ENCODE measurements at places on chromosomes 2 and 18.

- peaks cover 4% of the 10 kb centered on the region for H3K36me3 ChIP-seq
- peaks cover 17% of the 10 kb centered on the region for H3K27me3 ChIP-seq
- peaks cover 22% of the 10 kb centered on the region for H3K4me1 ChIP-seq
- H3K27ac ChIP-seq: no peak overlapping the region
- peak; percentile 33 for DNase-seq
- no peak overlapping the region for H3K4me3 ChIP-seq
Observed at GRCh38 chr2:28507796-28508764, 12.2 kb downstream of the PLB1 start.

DNA sequence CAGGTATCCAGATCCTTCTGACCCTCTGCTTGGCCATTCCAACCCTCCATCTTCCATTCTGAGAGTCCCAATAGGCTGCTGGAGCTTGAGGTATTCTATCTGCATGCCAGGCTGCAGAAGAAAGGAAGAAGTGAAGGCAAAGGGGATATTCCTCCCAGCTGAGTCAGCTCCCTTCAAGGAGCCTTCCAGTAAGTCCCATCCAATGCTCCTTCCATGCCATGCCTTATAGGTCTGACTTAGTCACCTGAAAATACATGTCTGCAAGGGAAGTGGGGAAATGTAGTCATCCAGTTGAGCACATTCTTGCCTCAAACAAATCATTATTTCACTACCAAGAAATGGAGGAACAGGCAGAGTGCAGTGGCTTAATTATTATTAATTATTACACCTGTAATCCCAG is 464.6 kb downstream of the CNTNAP5 start:
- no peaks in the 10 kb centered on the region for H3K36me3 ChIP-seq
- no peaks in the 10 kb centered on the region for H3K4me1 ChIP-seq
- no peak for DNase-seq
- H3K27me3 ChIP-seq: no peaks in the 10 kb centered on the region
- H3K27ac ChIP-seq: no peak overlapping the region
- H3K4me3 ChIP-seq: no peak overlapping the region

DNA sequence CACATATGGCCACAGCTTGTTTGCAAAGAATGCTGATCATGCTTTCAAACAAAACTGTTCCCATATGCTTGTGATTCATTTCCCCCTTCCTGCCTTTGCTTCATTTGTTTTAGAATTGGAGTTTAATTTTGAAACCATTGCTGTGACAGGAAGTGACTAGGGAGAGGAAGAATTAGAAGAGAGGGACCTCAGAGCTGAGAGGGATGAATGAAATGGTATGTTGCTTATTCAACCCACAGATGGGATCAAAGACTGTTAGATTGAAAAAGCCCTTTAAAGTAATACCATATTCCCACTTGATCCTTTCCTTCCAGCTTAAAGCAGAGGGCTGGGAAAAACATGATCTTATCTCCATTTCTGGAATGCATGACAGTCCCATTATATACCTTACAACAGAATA is 106.2 kb upstream of the RNF152 start:
- H3K27me3 ChIP-seq: peaks cover 12% of the 10 kb centered on the region
- no peak overlapping the region for H3K27ac ChIP-seq
- no peak for DNase-seq
- H3K4me1 ChIP-seq: no peaks in the 10 kb centered on the region

- H3K27ac ChIP-seq: no peak overlapping the region
- DNase-seq: no peak
Observed at GRCh38 chr2:21515903-21516302, 392.1 kb downstream of the TDRD15 start.

- peaks cover 35% of the 10 kb centered on the region for H3K27me3 ChIP-seq
- no peaks in the 10 kb centered on the region for H3K4me1 ChIP-seq
- H3K27ac ChIP-seq: no peak overlapping the region
- no peak overlapping the region for H3K4me3 ChIP-seq
Observed at GRCh38 chr2:120656273-120656950, 79.3 kb upstream of the GLI2 start.

- no peak overlapping the region for H3K27ac ChIP-seq
- H3K27me3 ChIP-seq: peaks cover 51% of the 10 kb centered on the region
- no peak overlapping the region for H3K4me3 ChIP-seq
- DNase-seq: no peak
- peaks cover 2% of the 10 kb centered on the region for H3K4me1 ChIP-seq
- no peaks in the 10 kb centered on the region for H3K36me3 ChIP-seq
Observed at GRCh38 chr2:26687801-26688200, 4.7 kb upstream of the KCNK3 start.

- H3K27ac ChIP-seq: no peak overlapping the region
- H3K36me3 ChIP-seq: no peaks in the 10 kb centered on the region
- DNase-seq: no peak
- peaks cover 4% of the 10 kb centered on the region for H3K27me3 ChIP-seq
- no peak overlapping the region for H3K4me3 ChIP-seq
- H3K4me1 ChIP-seq: no peaks in the 10 kb centered on the region
Observed at GRCh38 chr2:214987261-214987660, 151.2 kb downstream of the ABCA12 start.

DNA sequence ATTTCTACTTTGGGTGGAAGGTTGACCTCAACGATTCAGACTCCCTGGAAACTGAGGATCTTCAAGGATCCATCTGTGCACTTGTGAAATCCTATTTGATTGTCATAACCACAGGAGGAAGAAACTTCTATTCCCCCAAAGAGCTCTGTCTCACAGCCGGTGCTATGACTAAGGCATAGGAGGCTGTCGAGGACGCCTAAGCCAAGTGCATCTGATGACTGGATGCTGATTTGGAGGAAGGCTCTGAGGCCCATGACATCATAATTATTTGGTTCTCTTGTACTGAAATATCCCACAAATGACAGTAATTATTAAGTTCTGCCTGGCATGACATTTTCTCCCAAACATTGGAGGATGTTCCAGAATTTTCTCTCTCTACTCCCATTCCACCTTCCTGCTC is 13.8 kb upstream of the KCNF1 start:
- H3K4me1 ChIP-seq: no peaks in the 10 kb centered on the region
- no peak overlapping the region for H3K27ac ChIP-seq
- DNase-seq: no peak
- no peak overlapping the region for H3K4me3 ChIP-seq
- H3K27me3 ChIP-seq: peaks cover 13% of the 10 kb centered on the region
- H3K36me3 ChIP-seq: no peaks in the 10 kb centered on the region

GRCh38 chr18:45166341-45166835 is 448.9 kb upstream of the SLC14A2 start:
- H3K27me3 ChIP-seq: no peaks in the 10 kb centered on the region
- H3K4me3 ChIP-seq: no peak overlapping the region
- H3K36me3 ChIP-seq: no peaks in the 10 kb centered on the region
- H3K27ac ChIP-seq: no peak overlapping the region
- no peak for DNase-seq

GRCh38 chr2:224183086-224183485 is 144.0 kb upstream of the SERPINE2 start:
- H3K4me3 ChIP-seq: no peak overlapping the region
- H3K27ac ChIP-seq: no peak overlapping the region
- H3K36me3 ChIP-seq: no peaks in the 10 kb centered on the region
- no peaks in the 10 kb centered on the region for H3K4me1 ChIP-seq
- no peak for DNase-seq

DNA sequence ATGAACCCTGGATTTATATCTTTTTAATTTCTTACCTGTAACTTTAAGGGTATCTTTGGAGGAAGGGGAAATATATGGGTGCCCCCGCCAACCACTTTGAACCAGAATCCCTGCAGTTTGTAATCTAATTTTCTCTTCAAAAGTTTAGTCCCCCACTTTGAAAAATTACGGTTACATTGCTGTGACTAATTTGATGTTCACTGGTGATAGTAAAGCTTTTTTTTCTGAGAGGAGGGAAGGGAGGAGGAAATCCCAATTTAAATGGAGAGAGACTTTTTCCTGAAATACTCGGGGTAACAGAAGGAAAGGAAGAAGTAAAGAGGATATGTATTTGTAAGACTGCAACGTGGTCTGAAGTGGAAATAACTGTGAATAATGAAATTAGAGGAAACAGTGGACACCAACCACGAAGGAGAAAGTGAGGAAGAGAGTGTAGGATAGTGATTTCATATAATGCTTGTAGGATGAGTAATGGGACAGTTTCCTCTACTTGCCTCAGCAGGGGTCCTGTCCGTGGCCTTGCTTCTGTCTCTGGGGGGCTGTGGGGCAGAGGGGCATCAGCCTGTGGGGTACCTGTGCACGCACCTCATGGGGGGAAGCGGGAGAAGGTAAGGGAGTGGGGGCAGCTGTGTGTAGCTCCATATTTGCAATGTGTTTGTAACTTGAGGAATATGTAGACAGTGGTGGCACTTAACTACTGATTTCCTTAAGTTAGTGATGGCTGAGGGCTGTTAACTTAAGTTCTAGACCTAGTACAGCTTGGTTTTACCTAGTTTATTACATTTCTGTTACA is 161.1 kb downstream of the LTBP1 start:
- H3K27ac ChIP-seq: no peak overlapping the region
- H3K27me3 ChIP-seq: peaks cover 19% of the 10 kb centered on the region
- H3K4me3 ChIP-seq: no peak overlapping the region
- H3K4me1 ChIP-seq: no peaks in the 10 kb centered on the region
- H3K36me3 ChIP-seq: no peaks in the 10 kb centered on the region

- H3K4me3 ChIP-seq: no peak overlapping the region
- H3K27ac ChIP-seq: no peak overlapping the region
- no peaks in the 10 kb centered on the region for H3K36me3 ChIP-seq
Observed at GRCh38 chr2:178075006-178075326, 2.4 kb upstream of the PDE11A start.

GRCh38 chr2:132515010-132515409 is 98.4 kb downstream of the GPR39 start:
- H3K4me1 ChIP-seq: no peaks in the 10 kb centered on the region
- H3K27ac ChIP-seq: no peak overlapping the region
- no peak overlapping the region for H3K4me3 ChIP-seq
- DNase-seq: no peak
- H3K36me3 ChIP-seq: no peaks in the 10 kb centered on the region

DNA sequence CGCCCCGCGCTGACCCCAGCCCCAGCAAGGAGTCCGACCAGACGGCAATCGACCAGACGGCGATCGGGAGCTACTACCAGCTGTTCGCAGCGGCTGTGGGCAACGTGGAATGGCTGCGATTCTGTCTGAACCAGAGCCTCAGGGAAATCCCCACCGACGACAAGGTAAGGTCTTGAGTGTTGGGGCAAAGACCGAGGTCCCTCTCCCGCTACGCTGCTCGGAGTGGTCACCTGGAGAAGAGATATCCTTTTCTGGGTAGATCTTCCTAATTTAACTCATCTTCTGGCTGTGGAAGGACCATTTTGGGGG is 704 bp downstream of the ANKRD53 start:
- peaks cover 20% of the 10 kb centered on the region for H3K4me1 ChIP-seq
- no peak overlapping the region for H3K4me3 ChIP-seq
- no peak overlapping the region for H3K27ac ChIP-seq
- H3K36me3 ChIP-seq: no peaks in the 10 kb centered on the region
- no peak for DNase-seq
- H3K27me3 ChIP-seq: peaks cover 8% of the 10 kb centered on the region

DNA sequence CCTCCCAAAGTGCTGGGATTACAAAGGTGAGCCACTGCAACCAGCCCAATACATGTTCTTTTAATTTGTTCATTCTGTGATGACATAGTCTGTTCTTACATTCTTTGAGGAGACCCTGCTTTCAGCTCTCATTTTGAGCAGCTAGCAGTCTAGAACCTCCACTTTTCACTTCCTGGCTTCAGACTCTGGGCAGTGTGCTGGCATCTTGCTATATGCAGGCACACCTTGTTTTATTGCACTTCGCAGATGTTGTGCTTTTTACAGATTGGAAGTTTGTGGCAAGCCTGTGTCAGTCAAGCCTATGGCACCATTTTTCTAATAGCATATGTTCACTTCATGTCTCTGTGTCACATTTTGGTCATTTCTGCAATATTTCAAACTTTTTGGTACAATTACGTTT is 72.4 kb downstream of the PRKCE start:
- no peaks in the 10 kb centered on the region for H3K27me3 ChIP-seq
- peaks cover 28% of the 10 kb centered on the region for H3K4me1 ChIP-seq
- H3K4me3 ChIP-seq: no peak overlapping the region
- no peak for DNase-seq
- H3K36me3 ChIP-seq: no peaks in the 10 kb centered on the region

- H3K27me3 ChIP-seq: peaks cover under 1% of the 10 kb centered on the region
- peaks cover under 1% of the 10 kb centered on the region for H3K36me3 ChIP-seq
- DNase-seq: no peak
- H3K4me1 ChIP-seq: no peaks in the 10 kb centered on the region
- H3K4me3 ChIP-seq: no peak overlapping the region
Observed at GRCh38 chr2:150653351-150653750, 165.9 kb upstream of the RND3 start.

DNA sequence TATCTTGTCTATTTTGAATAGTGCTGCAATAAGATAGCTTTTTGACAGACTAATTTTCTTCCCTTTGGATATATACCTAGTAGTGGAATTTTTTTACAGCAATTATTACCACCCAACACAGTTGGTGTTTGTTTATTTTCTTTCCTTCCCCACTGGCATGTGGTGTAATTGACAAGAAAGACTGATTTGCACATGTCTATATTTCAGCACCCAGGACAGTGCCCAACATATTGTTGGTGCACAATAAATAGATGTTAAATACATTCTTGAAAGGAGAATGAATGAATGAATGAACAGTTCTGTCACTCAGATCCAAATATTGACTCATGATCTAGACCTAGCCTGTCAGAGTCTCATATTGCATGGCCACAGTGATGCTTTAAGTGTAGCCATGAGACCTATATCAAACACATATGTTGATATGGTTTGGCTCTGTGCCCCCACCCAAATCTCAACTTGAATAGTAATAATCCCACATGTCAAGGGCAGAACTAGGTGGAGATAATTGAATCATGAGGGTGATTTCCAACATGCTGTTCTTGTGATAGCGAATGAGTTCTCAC is 538.2 kb downstream of the NYAP2 start:
- H3K4me3 ChIP-seq: no peak overlapping the region
- no peak for DNase-seq
- peaks cover 9% of the 10 kb centered on the region for H3K27me3 ChIP-seq

- peaks cover 1% of the 10 kb centered on the region for H3K36me3 ChIP-seq
- H3K4me3 ChIP-seq: no peak overlapping the region
- H3K27me3 ChIP-seq: peaks cover 1% of the 10 kb centered on the region
- no peak overlapping the region for H3K27ac ChIP-seq
- H3K4me1 ChIP-seq: peaks cover 4% of the 10 kb centered on the region
Observed at GRCh38 chr18:513826-514530, 13.5 kb upstream of the COLEC12 start.

DNA sequence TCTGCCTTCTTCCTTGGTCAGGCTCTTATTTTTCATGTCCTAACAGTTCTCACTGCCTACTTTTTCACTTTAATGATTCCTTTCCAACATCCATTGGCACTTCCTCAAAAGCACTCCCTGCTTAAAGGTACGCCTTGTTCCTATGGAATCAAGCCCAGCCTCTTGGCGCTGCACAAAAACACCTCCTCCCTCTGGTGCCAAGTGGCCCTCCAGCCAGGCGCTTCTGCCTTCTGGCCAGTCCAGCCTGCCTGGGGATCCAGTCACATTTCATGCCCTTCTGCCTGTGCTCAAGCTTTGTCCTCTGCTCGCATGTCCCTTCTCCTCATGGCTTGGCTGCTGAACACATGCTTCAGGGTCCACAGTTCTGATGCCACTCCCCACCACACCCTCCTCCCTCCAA is 6.3 kb downstream of the TPRKB start:
- peaks cover 1% of the 10 kb centered on the region for H3K4me1 ChIP-seq
- no peaks in the 10 kb centered on the region for H3K27me3 ChIP-seq
- no peak overlapping the region for H3K27ac ChIP-seq
- no peak overlapping the region for H3K4me3 ChIP-seq
- no peak for DNase-seq

Data from activated naive CD8-positive, alpha-beta T cell treated with anti-CD3 and anti-CD28 coated beads, Interleukin-2, amount 50 U/mL, for 24 hours (primary cell).